ENCODE measurements at places on chromosomes 3 and 15. TPM values are rescaled to one million over a fixed set of nuclear protein-coding genes. Genes with fewer than 3 reads are reported as not detected.

The DPPA2 gene
- not detected for total RNA-seq

- no peaks in the 10 kb centered on the region for H3K27me3 ChIP-seq
- no peak overlapping the region for H3K27ac ChIP-seq
- H3K36me3 ChIP-seq = no peaks in the 10 kb centered on the region
- DNase-seq = no peak
- H3K4me3 ChIP-seq = no peak overlapping the region
Observed at GRCh38 chr3:109642025-109642424, 304.7 kb upstream of the DPPA4 start.

DNA sequence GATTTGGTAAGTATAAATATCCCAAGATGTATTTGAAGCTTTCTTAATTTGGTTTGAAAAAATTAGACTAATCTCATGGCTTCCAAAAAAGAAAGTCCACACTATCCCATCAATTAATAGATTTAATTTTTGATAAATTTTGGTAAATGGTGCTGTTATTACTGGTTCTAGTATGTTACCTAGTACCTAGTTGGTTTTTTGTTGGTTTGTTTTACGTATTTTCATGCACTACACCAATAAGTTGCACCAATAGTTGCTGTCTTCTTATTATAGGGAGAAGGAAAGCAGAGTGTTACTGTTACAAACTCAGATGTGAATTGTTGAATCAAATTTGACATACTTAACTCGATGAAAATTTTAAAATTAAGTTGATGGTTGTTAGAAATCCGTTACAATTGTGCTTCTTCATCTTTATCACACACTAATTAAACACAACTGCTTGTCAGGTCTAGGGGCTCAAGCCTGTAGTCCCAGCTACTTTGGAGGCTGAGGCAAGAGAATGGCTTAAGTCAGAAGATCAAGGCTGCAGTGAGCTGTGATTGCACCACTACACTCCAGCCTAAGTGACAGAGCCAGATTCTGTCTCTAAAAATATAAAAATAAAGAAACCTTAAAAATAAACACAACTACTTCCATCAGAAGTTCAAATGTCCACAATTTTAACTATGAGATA is 23.1 kb upstream of the MBNL1 start:
- H3K27me3 ChIP-seq = no peaks in the 10 kb centered on the region
- H3K4me1 ChIP-seq = peaks cover 30% of the 10 kb centered on the region
- no peaks in the 10 kb centered on the region for H3K36me3 ChIP-seq

GRCh38 chr3:42829628-42830436 is 20.6 kb downstream of the ACKR2 start:
- no peak overlapping the region for H3K4me3 ChIP-seq
- no peak for DNase-seq
- no peak overlapping the region for H3K27ac ChIP-seq
- H3K36me3 ChIP-seq = no peaks in the 10 kb centered on the region
- H3K4me1 ChIP-seq = no peaks in the 10 kb centered on the region

The UROC1 gene
- total RNA-seq = not detected

The SAMD7 gene
- total RNA-seq = 0.12 TPM

GRCh38 chr3:141338881-141339280 is 29.4 kb upstream of the ZBTB38 start:
- no peak overlapping the region for H3K27ac ChIP-seq
- no peaks in the 10 kb centered on the region for H3K27me3 ChIP-seq
- peaks cover 13% of the 10 kb centered on the region for H3K4me1 ChIP-seq
- no peak overlapping the region for H3K4me3 ChIP-seq

- H3K36me3 ChIP-seq = no peaks in the 10 kb centered on the region
- no peak overlapping the region for H3K27ac ChIP-seq
- no peaks in the 10 kb centered on the region for H3K27me3 ChIP-seq
- no peak overlapping the region for H3K4me3 ChIP-seq
Observed at GRCh38 chr3:71548705-71549384, 34.7 kb downstream of the FOXP1 start.

The SLC30A4 gene
- 11.0 TPM for total RNA-seq

DNA sequence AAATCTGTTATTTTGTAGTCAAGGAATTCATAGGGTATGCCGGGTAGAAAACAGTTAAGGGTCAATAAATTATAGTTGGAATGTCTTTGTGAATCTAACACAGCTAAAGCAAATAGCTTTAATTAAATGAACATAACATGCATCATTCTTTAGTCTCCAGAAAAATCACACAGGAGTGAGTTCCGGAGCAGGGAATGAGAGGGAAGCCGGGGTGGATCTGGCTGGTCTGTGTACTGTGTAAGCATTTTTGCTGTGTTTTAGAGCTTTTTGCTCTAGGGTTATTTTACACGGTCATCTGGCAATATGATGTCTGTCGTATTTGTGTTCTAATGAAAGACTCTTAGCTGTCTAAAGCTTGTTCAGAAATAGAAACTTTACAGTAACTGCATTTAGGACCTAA is 57.5 kb downstream of the MED12L start:
- no peak overlapping the region for H3K27ac ChIP-seq
- H3K4me3 ChIP-seq = no peak overlapping the region
- peaks cover 17% of the 10 kb centered on the region for H3K4me1 ChIP-seq

- H3K27me3 ChIP-seq = no peaks in the 10 kb centered on the region
- no peaks in the 10 kb centered on the region for H3K36me3 ChIP-seq
- H3K27ac ChIP-seq = no peak overlapping the region
- H3K4me3 ChIP-seq = no peak overlapping the region
- no peaks in the 10 kb centered on the region for H3K4me1 ChIP-seq
Observed at GRCh38 chr15:57890351-57890750, 175.2 kb downstream of the ALDH1A2 start.

The WNT5A gene
- not detected for total RNA-seq

The MFN1 gene
- 98.9 TPM for total RNA-seq

The TTBK2 gene
- total RNA-seq = 39.6 TPM

The RNU5B-1 gene
- 21.7 TPM for total RNA-seq

- H3K4me3 ChIP-seq = no peak overlapping the region
- no peak for DNase-seq
- no peaks in the 10 kb centered on the region for H3K4me1 ChIP-seq
Observed at GRCh38 chr3:53705774-53706173, 140.4 kb downstream of the CHDH start.

The RAB5A gene
- 61.9 TPM for total RNA-seq

The SCN11A gene
- 0.24 TPM for total RNA-seq

DNA sequence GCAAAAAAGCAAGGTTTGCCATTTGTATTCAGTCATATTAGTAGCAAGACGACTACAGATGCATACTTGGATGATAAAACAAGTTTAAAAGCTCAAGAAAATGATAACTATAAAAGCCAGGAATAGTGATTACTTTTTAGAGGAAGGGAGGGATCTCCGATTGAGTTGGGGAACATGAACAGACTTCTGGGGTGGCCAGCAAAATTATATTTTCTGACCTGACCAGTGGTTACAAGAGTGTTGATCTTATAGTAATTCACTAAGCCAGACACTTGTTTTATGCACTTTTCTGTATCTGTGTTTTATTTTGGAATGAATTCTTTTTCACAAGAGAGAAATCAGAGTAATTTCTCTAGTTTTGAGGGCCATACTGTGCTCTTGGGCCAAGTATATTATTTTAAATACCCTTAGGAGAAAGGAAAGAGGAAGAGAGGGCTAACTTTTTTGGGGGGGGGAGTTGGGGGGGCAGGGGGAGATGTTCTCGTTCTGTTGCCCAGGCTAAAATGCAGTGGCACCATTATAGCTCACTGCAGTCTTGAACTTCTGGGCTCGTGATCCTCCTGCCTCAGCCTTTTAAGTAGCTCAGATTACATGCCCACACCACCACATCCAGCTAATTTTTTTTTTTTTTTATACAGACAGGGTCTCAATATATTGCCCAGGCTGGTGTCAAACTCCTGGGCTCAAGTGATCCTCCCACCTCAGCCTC is 57.3 kb downstream of the TGFBR2 start:
- H3K4me1 ChIP-seq = peaks cover 84% of the 10 kb centered on the region
- no peaks in the 10 kb centered on the region for H3K27me3 ChIP-seq
- peaks cover 70% of the 10 kb centered on the region for H3K36me3 ChIP-seq
- H3K4me3 ChIP-seq = no peak overlapping the region

The DZIP3 gene
- 11.1 TPM for total RNA-seq

The CFAP100 gene
- total RNA-seq = not detected

DNA sequence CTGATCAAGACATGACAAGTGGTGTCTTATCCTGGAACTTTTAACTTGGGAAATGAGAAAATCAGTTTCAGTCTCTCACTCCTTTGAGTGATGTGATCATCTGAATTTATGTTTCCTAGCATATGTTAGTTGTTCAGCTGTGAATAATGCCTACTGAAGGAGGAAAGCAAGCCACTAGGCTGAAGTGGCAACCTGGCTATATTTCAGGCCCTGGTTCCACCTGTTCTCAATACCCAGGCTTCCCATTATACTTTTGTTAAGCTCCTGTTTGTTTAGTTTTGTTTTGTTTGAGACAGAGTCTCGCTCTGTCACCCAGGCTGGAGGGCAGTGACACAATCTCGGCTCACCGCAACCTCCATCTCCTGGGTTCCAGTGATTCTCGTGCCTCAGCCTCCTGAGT is 243.8 kb downstream of the ALCAM start:
- no peak overlapping the region for H3K27ac ChIP-seq
- H3K27me3 ChIP-seq = no peaks in the 10 kb centered on the region
- H3K4me1 ChIP-seq = no peaks in the 10 kb centered on the region
- H3K4me3 ChIP-seq = no peak overlapping the region
- DNase-seq = no peak

DNA sequence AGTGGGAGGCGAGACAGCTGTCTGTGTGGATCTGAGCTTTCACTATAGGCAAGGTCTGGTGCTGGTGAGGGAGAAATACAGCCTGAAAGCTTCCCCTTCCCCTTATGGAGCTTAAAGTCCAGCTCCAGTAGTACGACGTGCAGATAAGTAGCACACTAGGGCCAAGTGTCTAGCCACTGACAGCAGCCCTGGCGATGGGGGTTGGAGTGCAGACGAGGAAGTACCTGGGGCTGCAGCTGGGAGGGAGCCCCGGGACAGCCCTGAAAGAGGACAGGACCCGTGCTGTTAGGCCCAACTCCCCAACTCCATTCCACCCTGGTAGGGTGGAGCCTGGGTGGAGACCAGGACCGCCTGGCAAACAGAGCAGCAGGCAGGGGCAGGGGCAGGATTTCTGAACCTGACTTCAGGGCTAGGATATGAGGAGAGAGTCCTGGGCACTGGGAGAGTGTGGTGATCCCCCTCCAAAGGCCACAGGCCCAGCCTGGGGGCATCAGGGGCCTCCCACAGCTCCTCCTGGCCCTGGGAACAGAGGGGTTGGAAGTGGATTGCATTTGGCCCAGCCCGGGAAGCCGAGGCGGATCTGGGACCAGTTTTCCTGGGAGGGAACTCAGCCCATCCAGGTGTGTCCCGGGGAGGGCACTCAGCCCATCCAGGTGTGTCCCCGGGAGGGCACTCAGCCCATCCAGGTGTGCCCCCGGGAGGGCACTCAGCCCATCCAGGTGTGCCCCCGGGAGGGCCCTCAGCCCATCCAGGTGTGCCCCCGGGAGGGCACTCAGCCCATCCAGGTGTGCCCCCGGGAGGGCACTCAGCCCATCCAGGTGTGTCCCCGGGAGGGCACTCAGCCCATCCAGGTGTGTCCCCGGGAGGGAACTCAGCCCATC is 42.8 kb downstream of the BDH1 start:
- no peak for DNase-seq
- H3K27me3 ChIP-seq = no peaks in the 10 kb centered on the region
- H3K27ac ChIP-seq = no peak overlapping the region
- H3K4me3 ChIP-seq = no peak overlapping the region
- peaks cover 13% of the 10 kb centered on the region for H3K36me3 ChIP-seq
- peaks cover 11% of the 10 kb centered on the region for H3K4me1 ChIP-seq

- no peaks in the 10 kb centered on the region for H3K4me1 ChIP-seq
- H3K36me3 ChIP-seq = no peaks in the 10 kb centered on the region
- H3K27me3 ChIP-seq = no peaks in the 10 kb centered on the region
- H3K4me3 ChIP-seq = no peak overlapping the region
- no peak overlapping the region for H3K27ac ChIP-seq
Observed at GRCh38 chr15:22903427-22903826, 65.0 kb downstream of the NIPA2 start.

GRCh38 chr3:190722181-190722905 is 140.2 kb downstream of the GMNC start:
- H3K27me3 ChIP-seq = no peaks in the 10 kb centered on the region
- no peaks in the 10 kb centered on the region for H3K36me3 ChIP-seq
- no peak for DNase-seq
- no peak overlapping the region for H3K27ac ChIP-seq

The LSAMP gene
- not detected for total RNA-seq

GRCh38 chr3:25830373-25831280 is 40.7 kb downstream of the OXSM start:
- H3K27me3 ChIP-seq = no peaks in the 10 kb centered on the region
- no peaks in the 10 kb centered on the region for H3K36me3 ChIP-seq
- no peaks in the 10 kb centered on the region for H3K4me1 ChIP-seq
